ENCODE measurements at places on chromosomes 2 and 18.

DNA sequence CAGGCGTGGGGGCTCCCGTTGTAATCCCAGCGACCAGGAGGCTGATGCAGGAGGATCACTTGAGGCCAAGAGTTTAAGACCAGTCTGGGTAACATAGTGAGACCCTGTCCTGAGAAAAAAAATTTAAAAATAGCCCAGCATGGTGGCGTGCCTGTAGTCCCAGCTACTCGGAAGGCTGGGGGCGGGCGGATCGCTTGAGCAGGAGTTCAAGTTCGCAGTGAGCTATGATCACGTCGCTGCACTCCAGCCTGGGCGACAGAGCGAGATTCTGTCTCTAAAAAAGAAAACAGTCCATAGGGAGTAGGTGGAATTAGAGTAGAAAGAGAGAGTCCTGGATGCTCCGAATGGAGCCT is 325 bp upstream of the TTLL4 start:
- no peak for DNase-seq

GRCh38 chr2:155653176-155653575 is 679.3 kb downstream of the NR4A2 start:
- DNase-seq = no peak

DNA sequence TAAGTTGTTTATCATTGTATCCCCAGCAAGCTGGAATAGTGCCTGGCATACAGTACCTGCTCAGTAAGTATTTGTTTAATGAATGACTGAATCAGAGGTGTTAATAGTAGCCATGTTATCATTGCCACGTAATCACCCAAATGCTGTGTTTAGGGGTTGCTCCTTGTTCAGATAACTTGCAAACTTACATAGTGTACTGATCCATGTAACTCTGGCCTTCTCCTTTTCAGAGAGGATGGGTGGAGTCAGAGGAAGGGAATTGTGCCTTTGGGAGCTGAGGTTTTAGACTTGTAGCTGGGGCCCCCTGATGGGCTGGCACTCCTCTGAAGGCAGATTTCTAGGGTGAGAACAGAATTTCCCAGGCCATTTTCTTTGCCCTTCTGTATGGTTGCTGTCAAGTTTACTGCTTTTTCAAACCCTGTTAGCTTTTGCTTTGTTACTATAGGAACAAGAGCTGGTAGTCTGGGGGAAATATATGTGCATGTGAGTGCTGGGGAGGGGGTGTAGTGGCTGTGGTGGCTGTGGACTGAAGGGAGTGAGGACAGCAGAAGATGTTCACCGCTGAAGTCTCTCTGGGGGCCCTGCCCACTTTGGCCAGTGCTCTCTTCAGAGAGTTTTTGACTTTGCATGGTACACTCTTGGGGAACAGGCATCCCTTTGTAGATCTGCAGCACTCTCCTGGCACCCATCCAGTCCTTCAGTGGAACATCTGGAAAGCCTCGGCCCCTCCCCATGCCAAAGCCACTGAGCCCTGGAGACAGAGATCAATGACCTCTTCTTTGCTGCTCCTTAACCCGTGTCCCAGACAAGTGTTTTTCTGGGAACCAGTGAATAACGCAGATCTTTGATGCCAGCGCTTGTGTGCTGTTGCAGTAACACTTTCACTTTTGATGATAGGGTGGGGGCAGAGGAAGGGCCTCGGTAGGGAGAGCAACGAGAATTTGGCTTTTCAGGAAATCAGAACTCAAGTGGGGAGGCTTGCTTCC is 209.0 kb downstream of the PRKCE start:
- DNase-seq = peak; percentile 41

- no peak for DNase-seq
These were observed 61.7 kb downstream of the BOLA3 start for GRCh38 chr2:74086021-74086420.

DNA sequence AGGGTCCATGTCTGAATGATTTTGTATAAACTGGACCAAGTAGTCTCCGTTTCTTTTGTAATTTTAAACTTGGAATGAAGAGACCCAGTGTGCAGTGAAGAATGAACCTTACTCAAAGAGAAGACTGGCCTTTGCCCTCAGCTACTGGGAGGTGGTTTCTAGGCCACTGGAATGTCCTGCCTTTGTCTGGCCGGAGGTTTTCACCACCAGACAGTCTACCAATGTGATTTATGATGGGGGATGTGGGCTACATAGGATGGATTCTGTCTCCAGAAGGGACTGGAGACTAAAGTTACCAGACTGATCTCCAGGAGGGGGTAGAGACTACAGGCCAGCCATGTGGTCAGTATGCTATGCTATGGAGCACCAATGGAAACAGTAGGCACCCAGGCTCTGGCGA is 42.8 kb upstream of the RAB31 start:
- DNase-seq = peak; percentile 45

GRCh38 chr2:100242891-100243619 is 79.2 kb downstream of the LONRF2 start:
- DNase-seq = peak; percentile 81

DNA sequence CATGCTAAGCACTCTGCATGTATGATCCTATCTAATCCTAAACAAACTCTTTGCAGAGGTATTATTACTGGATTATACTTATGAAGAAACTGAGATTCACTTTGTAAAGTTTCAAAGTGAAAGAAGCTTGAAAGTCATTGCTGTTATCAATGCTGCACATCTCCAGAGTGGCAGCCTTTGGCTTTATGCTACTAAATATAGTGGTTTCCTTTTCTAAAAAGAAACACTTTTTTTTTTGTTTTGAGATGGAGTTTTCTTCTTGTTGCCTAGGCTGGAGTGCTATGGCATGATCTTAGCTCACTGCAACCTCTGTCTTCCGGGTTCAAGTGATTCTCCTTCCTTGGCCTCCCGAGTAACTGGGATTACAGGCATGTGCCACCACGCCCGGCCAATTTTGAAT is 114.9 kb upstream of the RAB27B start:
- DNase-seq = no peak

GRCh38 chr2:101766871-101767739 is 69.6 kb downstream of the MAP4K4 start:
- DNase-seq = peak; percentile 94

- no peak for DNase-seq
These were observed 119.6 kb downstream of the SPOPL start for GRCh38 chr2:138621139-138621538.

DNA sequence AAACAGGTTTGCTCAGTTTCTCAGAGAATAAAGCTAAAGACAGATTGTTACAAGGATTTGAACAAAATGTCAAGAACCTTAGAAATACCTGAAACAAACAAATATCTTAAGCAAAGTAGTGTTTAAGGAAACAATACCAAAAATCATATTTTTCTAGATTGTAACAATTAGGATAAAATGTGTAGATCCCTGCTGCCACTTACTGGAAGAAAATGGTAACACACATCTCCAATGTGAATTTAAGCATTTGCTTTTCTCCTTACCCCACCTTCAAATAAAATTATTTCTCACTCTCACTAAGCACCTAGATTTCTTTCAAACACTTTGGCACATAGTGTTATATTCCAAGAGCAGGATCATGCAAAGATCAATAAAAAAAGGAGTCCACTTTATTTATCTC is 34.9 kb downstream of the SUCLG1 start:
- no peak for DNase-seq

DNA sequence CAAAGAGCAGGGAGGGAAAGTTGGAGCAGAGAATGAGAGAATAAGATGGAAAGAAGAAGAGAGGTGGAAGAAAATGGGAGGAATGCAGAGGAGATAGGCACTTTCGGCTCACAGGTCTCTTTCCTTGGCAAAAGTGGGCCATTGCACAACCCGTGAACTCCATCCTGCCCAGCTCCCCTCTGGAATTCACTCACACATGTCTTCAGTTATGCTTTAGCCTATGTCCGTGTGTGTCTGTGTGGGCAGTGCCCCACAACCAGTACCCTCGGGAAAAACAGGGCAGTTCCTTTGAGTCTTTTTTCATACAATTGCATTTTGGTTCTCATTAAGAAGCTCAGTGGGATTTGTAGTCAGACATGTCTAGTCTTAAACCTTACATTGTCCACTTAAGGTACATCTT is 34.5 kb downstream of the DTNA start:
- DNase-seq = no peak

DNA sequence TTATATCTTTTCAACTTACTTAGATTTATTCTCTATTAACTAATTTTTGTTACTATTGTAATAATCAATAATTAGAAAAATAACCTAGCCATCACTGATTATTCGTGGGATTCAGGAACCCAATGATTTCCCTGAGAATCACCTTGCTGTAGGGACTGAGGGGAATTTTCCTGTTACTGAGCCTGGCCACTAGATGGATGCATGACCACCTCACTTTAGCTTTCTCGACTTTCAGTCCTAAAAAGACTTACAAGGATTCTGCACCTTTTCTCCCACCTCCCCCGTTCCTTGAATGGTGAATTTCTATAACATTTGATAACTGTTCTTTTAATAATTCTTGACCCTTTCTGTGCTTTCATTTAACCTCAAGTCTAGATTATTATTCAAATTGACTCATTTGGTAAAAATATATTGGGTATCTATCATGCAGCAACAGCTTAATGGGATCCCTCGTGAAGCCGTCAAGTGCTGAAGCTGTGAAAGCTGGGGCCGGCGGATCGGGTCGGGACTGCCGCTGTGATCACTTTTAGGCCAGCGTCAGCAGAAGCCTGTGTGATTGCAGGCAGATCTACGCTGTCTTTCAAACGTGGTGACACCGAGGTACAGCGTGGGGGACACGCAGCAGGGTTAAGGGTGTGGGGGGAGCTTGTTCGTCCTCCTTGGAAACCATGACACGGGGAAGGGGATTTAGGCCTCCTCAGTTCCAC is 38.8 kb upstream of the TMEM18 start:
- DNase-seq = peak; percentile 17

GRCh38 chr18:42514512-42514911 is 559.5 kb downstream of the PIK3C3 start:
- DNase-seq = peak; percentile 90

DNA sequence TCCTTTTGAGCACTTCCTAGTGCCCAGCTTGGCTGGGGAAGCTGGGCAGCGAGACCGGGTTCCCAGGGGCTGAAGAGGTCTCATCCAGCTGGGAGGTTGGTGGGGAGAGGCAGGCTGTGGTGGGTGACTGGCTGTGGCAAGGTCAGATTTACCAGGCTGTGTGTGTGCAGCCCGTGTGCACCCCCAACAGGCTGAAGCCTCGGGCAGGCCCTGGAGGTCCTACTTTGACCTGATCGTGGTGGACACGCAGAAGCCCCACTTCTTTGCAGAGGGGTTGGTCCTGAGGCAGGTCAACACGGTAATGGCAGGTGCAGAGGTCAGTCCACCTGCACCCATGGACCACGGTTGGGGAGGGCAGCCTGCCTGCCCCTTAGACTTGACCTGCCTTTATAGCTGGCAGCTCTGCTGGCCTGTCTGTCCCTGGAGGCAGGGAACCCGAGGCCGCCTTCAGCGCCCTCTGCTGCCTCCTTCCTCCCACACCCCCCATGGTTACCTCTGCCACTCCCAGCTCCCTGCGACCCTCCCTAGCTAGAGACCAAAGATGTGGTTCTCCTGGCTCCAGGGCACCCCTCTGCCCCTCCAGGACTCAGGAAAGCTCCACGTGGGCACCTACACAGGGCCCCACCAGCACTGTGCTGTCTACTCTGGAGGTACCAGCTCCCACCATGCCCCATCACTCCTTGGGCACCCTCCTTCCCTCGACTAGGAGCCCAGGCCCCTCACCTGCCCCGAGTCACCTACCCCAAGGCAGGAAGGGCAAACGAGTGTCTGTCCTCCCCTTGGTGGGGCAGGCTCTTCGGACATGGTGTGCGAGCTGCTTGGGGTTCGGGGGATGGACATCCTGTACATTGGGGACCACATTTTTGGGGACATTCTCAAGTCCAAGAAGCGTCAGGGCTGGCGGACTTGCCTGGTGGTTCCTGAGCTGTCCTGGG is 4.0 kb downstream of the NT5DC4 start:
- DNase-seq = peak; percentile 23

- peak; percentile 84 for DNase-seq
These were observed 103.1 kb downstream of the MCFD2 start for GRCh38 chr2:46812361-46813019.

DNA sequence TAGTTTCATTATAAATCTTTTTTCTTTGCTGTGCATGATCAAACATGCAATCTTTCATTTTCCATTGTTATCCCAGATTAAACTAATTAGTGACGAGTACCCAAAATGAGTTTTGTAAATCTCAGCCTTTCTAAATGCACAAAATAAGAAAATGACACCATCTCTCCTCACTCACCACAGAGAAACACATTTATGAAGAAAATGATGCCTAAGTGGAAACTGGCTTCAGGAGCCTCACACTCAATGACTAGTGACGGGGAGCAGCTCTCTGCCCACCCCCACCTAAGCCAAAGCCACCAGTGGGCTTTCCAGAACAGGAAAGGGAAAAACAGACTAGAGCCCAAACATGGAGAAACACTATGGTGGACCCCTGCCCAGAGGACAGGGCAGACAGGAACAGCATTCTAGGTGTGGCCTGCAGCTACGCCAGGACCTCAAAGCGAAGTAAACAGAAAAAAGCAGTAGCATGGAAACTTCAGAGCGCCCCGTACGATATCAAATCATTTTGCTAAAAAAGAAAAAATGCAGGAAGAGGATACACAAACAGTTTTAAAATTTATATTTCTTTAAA is 113.5 kb downstream of the RBMS1 start:
- no peak for DNase-seq

GRCh38 chr18:31244771-31245394 is 73.1 kb upstream of the DSG1 start:
- DNase-seq = peak; percentile 78

- DNase-seq = no peak
These were observed 27.1 kb downstream of the FER1L5 start for GRCh38 chr2:96669539-96670215.

- no peak for DNase-seq
These were observed 26.8 kb upstream of the E2F6 start for GRCh38 chr2:11492720-11493119.

GRCh38 chr18:30908381-30908780 is 134.2 kb downstream of the DSC3 start:
- DNase-seq = peak; percentile 10

GRCh38 chr2:136236019-136236418 is 118.1 kb upstream of the CXCR4 start:
- DNase-seq = peak; percentile 87

GRCh38 chr2:188512456-188512855 is 220.8 kb downstream of the GULP1 start:
- peak; percentile 72 for DNase-seq

DNA sequence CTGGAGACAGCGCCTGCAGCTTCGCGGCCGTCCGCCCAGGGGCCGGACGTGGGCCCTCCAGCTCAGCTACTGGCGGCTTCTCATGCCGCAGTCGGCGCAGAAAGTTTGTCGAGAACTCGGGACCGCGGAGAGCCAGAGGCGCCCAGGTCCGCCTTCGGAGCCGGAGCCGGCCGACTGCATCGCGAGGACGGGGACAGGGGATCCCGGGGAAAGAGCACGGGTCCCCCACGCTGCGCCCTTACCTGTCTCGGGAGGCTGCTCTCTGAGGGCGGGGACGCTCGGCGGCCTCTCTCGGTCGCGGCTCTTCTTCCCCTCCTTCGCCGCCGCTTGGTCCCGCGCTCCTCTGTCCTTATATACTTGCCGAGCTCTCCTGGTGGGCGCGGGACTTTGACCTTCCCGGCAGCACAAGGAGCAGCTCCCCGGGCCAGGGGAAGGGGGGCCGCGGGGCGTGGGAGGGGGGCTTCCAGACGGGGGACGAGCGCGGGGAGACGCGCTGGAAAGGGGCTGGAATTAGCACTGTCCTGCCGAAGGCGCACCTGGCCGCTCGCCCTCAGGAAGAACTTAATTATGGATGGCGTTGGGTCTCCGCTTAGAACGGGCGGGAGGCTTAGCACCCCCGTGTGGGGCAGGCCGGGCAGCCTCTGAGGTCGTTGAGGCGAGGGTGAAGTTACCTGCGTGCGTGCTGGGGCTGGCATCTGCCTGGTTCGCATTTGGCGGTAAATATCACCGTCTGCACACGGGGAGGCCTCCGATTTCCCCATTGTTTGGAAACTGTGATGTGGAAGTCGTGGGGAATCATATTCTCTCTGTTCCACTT is at the start of gene POMC:
Gene POMC (minus strand): TSS at position 325 of the 817 bp plus-strand sequence. CDS start 3,808 bp downstream, outside the sequence.
- peak; percentile 75 for DNase-seq
